Activated CD4-positive, alpha-beta T cell treated with anti-CD3 and anti-CD28 coated beads, Interleukin-2, amount 50 U/mL, for 48 hours (primary cell): ENCODE measurements at places on chromosomes 16 and 17.

DNA sequence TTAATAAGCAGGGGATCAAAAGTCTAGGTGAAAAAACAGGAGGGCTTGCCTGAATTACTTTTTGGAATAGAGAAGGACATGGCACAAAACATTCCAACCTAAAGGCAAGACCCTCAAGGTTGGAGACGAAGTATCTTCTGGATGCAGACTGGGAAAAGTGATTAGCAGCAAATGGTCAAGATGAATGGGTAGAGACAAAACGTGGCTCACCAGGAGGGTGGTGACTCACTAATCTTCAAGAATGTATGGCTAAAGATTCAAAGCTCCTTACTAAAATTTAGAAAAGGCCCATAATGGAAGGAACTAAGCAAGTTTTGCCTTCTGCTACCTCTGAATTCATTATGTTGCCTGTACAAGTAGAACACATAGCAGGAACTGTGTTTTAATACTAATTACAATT, 469.5 kb upstream of the RBFOX1 start:
- DNase-seq: no peak

DNA sequence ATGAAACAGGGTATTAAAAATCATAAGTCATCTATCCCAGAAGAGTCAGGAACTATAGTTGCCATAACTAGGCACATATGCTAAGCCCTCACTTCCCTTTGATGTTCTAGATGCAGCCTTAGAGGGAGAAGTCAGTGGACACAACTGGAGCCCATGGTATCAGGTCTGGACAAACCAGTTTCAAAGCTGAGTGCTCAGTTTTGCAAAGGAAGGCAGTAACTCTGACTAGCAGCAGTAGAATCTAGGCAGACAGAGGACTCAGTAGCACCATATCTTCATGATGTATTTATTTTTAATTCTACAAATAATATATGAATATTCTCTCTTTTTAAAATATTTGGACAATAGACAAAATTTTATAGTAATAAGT, 11.7 kb upstream of the FAM20A start:
- no peak for DNase-seq

DNA sequence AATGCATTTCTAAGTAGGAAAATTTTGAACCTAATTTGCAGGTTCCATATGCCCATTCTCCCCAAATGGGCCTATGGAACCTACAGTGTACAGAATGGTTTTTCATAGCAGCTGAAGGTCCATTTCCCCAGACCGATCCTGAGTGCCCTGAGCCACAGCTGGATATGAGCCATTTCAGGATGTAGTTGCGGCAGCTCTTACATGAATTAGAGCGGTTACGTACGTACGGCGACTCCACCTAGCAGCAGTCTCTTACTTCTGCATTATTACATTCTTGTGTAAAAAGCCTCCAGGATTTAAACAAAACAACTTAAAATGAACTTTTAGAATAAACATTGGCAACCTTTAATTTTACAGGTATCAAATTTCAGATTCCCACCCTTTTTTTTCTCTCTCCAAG, 225.3 kb downstream of the SNX29 start:
- DNase-seq: no peak

- DNase-seq: no peak
Measured at GRCh38 chr17:38544839-38545209, 60.9 kb downstream of the SRCIN1 start.

DNA sequence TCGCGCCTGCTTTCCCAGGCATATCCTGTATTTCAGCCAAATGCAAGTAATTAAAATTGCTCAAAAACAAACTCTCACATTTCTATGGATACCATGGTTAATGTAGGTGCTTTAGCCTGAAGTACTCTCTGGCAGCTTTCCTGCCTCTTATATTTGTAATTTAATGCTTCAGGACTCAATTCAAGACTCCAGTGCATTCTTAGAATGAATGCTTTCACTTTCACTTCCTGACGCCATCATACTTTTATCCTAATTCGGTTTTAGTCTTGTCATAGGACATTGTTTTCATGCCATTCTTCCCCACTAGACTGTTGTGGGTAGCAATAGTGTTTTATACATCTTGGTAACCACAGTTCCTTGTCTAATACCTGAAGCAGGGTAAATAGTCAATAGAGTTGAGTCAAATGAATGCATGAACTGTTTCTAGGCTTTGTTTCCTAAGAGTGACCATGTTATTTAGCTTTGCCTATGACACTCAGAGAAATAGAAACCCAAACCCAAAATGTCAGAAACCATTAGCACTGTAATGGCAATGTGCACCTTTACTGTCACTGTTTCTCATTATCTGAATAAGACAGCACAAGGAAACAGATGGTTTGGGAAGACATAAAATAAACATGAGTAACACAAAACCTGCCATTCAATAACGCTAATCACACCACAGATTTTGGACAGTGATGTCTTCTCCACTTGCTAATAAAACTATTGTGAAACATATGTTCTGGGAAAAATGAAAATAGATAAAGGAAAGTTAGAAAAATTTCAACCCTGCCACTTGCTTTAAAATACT, 705.5 kb downstream of the CDH11 start:
- no peak for DNase-seq

DNA sequence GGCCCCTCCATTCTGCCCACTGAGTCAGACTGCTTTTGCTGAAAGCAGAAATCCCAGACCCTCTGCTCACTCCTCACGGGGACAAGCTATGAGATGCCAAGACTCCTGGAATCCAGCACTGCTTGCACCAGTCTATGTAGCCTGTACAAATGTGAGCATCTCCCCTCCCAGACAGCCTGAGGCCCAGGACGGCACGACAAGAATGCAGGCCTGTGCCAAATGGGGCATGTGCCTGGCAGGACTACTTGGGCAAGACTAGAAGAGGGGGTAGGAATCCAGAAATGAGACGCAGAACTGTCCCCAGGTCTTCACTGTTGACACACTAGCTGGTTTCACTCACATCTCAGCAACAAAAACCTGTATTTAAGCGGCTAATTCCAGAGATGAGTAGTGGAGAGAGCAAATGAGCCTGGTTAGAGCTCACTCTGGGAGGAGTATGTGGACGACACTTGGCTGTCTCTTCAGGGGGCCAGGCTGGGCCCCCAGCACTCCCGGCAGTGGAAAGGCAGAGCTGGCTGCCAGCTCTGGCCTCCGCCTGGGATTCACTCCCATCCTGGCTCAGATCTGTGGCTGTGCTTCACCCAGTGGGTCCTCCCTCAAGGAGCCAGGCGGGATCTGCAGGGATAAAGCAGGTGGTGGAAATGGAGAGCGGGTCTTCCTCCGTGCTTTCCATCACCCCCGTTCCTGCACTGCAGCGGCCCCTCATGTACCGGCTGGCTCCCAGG, 2.9 kb upstream of the MYO1C start:
- DNase-seq: no peak
